CD4-positive, alpha-beta T cell (primary cell): ENCODE measurements at places on chromosomes 6 and 20.

- DNase-seq, result no peak
These were observed 5.0 kb downstream of the EYA2 start for GRCh38 chr20:46899621-46900020.

GRCh38 chr20:38296433-38296832, 7.5 kb upstream of the BPI start:
- DNase-seq, result no peak

DNA sequence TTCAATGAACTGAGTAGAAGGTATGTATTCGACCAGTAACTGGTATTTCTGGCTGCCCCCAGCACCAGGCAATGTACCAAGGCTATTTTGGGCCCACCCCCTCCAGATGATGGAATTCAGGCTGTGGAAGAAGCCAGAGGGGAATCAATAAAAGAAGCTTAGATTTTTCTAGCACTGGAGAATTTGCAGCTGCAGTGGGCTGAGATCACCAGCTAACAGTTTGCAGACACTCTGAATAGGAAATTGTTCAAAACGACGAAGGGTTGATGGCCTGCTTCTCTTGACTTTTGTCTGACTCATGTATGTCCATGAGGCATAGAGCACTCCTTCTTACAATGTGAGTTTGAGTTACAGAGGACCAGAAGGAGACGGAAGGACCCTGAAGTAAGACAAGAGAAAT, 32.4 kb upstream of the FBXO9 start:
- no peak for DNase-seq

DNA sequence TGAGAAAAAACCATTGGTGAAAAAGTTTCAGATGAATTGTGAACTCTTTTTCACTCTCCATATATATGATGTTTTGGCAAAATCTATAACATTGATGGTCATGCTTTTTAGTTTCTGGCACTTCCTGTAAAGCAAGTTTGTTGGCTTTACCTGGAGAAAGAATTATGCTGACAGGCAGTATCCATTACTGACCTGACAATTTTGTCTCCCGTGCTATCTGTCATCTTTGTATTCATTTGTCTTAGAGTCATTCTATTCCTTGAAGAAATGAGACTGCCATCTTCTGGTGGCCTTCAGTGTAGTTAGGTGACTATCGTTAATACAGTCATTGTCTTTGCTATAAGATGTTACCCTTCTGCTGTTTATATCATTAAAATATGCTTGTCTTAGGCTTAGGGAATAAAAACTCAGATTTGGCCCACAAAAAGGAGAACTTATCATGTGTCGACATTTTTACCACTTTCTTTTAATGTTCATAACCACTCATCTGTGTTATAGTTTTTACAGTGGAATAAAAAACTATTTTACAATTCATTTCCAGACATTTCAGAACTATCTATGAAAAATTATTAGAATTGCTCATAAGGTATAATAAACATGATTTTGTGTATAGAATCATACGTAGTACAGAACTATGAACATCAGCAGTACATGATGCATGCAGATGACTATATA, 707.0 kb downstream of the EPM2A start:
- DNase-seq, result peak; percentile 29

- DNase-seq, result no peak
These were observed 793.9 kb downstream of the QKI start for GRCh38 chr6:164208371-164208770.

DNA sequence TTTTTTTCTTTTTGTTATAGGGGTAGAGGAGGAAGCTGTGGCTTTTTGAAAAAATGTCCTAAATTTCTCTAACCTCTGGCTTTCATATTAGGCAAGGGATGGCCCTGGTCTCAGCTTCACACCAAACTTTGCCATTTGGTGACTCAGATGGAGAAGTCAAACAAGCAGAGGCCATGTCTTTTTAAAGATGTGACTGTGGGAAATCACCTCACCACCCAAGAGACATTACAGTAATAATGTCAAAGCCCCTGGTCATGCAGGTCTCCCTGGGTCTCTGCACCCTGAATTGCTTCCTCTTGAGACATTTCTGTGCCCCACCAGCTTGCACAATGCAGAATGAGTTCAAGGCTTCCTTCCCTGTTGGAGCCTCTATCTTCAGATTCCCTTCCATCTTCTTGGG, 39.5 kb upstream of the ADGRF5 start:
- DNase-seq, result no peak

DNA sequence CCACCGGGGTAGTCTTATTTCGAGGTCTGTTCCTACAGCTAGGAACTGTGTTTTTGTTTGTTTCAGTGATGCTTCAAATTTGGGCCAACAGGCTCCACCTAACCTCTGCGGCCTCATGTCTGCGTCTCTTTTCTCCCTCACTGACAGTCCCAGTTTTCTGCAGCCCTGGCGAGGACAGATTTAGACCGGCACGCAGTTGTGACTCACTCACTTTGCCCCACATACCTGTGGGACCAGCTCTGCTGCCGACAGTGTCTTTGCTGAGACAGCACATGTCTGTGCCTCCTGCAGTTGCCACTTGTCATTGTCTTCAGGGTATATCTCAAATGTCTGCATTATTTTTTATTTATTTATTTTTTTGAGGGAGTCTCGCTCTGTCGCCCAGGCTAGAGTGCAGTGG, 29.2 kb downstream of the OSBPL2 start:
- DNase-seq, result no peak

- no peak for DNase-seq
These were observed 195.0 kb downstream of the UBE3D start for GRCh38 chr6:82870582-82871172.

DNA sequence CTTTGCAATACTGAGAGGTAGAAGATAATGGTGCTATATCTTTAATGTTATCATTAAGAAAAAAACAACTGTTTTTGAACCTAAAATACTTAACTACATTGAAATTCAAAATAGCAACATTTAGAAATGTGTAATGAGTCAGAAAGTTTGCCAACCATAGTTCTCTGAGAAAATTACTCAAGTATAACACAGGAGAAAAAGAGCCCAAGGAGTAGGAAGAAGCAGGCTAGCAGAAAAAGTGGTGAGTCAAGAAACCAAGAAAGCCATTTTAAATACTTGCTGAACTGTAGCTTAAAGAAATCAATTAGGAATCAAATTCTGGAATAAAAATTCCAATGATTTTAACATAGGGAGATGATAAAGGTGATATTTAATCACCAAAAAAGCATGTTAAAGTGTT, 181.0 kb upstream of the RSPO3 start:
- no peak for DNase-seq

DNA sequence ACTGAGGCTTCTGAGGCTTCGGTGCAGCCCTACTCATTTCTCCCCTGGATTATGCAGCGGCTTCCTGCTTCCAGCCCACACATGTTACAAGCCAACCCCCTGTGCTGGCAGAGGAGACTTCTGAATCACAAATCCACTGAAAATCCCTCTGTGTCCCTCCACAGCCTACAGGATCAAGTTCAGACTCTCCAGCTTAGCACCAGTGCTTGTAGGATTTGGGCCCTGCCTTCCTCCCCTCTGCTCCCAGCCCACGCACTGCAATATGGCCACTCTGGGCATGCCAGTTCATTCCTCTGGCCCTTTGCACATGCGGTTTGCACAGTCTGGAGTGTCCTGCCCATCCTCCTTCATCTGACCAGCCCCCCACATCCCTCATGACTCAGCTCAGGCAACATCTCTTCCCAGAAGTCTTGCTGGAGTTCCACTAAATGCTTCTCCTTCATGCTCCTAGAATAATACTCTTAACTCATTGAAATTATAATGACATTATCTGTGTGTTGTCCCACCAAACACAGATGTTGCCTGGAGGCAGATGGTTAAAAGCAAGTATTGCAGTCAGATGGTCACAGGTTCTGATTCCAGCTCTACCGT, 15.9 kb upstream of the MDGA1 start:
- DNase-seq, result no peak

DNA sequence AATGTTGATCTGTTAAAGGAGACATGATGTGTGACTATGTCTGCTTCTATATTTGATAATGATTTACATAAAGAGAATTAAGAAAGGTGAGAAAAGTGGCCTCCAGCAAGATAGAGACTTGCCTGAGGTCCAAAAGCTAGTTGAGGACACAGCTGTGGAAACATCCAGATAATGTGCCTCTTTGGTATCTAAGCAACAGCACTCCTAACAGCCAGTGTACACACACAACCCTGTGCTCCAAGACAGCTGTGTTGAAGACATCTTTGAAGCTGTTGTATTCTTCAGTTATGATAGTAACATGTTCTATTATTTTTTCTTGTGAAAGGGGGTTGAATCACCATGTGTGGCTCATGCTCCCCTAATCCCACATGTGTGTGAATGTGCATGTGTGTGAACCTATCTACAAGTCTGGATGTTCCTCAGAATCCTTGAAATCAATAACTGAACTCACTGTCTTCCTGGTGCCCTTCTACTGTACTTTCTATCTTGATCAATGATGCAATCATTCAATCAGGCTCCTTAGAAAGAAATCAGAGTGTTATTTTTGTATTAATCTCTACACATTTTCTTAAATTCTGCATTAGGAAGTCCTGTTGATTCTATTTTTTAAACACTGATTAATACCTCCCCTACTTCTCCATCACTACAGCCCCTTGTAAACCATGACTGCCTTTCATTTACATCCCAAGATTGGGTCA, 116.7 kb upstream of the SSTR4 start:
- DNase-seq, result no peak

DNA sequence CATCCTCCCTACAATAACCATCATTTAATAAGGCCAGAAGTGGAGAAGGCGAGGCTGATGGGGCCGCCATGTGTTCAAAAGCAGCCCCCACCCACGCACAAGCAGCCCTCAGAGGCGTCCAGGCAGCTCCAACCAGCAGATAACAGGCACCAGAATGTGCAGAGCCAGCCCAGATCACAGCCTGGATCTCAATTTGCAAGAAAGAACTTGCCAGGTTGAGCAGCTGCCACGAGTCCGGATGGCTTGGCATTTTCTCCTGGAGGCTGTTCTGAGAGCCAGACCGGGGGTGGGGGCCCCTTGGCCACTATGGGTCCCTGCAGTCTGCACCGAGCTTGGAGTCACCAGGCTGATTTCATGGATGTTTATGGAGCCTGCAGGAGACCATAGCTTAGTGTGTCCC, 338.1 kb downstream of the PREX1 start:
- DNase-seq, result no peak

GRCh38 chr20:44730441-44730840, 15.2 kb upstream of the KCNK15 start:
- no peak for DNase-seq

DNA sequence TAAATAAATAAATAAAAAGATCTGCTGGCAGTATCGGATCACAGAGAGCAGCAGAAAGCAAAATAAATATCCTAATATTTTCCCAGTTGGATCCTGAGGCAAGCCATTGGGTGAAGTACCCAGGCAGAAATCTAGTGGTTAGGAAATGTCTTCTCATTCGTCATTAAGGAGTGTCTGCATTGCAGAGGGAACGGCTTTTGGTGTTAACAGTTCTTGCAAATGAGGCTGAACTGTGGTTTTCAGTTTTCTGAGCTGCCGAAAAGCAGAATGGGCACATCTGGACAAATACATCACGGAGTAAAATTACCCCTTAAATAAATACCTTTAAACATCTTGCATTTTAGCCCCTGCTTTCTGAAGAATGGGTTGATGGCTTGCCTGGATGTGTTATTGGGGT, 82.3 kb upstream of the MPC1 start:
- DNase-seq, result no peak

GRCh38 chr6:104682722-104683643, 176.7 kb downstream of the HACE1 start:
- DNase-seq, result peak; percentile 83

DNA sequence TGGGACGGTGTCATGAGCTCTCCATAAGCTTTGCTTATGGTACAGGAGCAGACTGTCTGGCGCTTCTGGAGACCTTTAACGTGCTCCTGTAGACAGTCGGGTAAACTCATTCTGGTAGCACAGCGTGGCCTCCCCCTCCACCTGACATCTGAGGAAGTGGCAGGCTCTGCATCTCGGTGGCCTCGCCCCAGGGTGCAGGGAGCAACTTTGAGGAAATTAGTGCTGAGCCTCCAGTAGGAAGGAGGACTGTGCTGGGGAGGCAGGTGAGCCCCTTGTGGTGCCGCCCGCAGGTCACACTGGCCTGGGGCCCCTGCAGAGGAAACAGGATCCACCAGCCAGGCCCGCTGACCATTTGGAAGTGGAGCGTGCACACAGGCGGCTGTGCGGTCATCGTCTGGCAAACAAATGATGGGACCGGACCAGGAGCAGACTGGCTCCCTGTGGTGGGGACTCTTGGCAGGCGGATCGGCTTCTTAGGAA, 57.9 kb downstream of the SYNJ2 start:
- no peak for DNase-seq

DNA sequence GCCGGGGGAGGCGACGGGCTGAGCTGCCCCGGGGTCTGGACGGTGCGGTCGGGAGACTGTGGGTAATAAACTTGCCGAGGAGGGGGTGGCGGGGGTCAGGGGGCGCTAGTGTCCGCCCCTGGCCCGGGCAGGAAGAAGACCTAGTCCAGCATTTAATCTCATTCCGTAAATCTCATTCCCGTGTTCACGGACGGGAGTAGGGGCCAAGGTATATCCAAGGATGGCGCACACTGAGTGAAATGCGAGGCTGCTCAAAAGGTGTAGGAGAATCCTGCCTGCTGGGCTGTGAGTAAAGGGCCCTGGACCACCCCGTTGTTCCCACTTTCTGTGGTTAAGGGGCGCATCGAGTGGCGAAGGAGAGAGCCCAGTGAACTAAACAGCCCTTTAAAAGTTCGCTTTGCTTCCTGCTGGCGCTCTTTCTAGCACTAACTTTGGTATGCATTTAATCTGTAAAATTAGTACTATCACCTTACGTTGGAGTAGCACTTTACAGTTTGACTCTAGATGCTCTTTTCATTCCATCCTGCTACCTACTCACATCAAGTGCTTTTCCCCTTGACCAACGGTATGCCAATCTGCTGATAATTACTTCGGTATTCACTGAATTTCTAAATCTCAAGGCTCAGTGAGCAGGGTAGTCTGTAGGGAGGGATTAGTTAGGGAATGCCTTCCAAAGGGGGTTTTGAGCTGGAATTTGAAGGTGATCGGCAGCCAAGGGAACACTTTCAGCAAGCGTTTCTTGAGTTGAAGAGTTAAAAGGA, 730 bp downstream of the PARD6B start:
- no peak for DNase-seq

- no peak for DNase-seq
These were observed 368.2 kb downstream of the SYNE1 start for GRCh38 chr6:152268846-152269442.

DNA sequence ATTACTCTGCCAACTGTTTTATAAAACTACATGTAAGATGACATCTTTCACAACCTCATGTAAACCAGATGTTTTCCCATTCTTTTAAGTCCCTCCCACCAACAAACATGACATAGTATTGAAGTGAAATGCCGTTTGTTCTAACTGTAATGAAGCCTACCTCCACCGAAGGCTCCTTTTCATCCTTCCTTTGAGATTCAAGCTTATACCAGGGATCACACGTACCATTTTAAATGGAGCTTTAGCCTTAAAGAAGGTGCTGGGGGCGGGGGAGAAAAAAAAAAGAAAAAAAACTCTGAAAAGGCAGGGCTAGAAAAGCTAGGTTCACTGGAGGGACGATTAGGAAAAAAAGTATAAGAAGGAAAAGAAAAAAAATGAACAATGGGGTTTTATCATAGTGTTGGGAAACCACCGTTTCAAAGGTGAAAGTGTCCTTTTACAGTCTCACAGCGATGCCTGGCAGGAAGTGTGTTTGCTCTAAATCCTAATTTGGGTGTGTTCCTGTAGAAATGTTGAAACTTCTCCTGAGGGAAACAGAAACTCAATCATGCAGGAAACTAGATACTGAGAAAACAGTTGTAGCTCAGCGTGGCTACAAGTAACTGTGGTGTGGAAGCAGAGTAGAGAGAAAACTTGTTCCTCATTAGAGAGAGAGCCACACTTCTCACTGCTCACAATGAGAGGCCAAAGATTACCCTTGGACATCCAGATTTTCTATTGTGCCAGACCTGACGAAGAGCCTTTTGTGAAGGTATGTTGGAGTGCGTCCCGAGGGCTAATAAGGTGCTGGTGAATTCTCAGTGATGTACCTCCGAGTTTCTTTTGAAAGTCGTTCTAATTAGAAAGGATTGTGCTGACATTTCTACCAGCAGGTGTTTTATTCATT, 37.6 kb upstream of the HINT3 start:
- no peak for DNase-seq
